Aorta (tissue), 5 donors: ENCODE measurements at places on chromosomes 2 and 18. TPM values are rescaled to one million over a fixed set of nuclear protein-coding genes. Genes with fewer than 3 reads are reported as not detected.

DNA sequence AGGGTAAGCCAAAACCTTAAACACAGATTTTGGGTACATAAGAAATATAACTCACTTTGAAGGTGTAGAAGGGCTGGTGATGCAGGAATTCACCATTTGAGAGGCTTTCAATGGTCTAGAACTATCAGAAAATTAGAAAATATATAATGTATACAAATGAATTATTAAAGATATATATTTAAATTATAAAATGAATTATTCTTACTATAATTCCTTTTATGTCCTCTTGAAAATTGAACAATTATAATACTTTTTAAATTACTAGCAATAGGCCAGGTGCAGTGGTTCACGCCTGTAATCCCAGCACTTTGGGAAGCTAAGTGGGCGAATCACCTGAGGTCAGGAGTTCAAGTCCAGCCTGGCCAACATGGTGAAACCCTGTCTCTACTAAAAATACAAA is 60.7 kb downstream of the VIL1 start:
- DNase-seq = no peak

DNA sequence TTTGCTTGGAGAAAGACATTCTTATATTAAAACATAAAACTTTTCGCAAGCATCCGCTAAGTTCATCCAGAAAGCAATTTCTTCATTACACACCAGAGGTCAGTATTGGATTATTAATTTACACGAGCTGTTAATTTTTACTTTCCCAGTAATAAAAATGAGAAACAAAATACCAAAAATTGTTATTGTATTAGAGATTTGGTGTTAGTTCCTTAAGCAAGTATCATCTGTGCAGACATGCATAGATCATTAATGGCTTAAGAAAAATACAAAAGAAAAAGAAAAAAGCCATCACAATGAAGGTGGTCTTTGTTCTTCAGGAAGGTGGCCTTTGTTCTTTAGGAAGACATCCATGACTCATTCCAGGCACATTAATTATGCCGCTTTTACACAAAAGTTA is 53.6 kb upstream of the HNMT start:
- DNase-seq = no peak

GRCh38 chr18:13191779-13192178 is 26.8 kb upstream of the LDLRAD4 start:
- DNase-seq = no peak

Gene UGT1A5
- total RNA-seq = not detected

Gene GAREM1
- 24.0 TPM for total RNA-seq

DNA sequence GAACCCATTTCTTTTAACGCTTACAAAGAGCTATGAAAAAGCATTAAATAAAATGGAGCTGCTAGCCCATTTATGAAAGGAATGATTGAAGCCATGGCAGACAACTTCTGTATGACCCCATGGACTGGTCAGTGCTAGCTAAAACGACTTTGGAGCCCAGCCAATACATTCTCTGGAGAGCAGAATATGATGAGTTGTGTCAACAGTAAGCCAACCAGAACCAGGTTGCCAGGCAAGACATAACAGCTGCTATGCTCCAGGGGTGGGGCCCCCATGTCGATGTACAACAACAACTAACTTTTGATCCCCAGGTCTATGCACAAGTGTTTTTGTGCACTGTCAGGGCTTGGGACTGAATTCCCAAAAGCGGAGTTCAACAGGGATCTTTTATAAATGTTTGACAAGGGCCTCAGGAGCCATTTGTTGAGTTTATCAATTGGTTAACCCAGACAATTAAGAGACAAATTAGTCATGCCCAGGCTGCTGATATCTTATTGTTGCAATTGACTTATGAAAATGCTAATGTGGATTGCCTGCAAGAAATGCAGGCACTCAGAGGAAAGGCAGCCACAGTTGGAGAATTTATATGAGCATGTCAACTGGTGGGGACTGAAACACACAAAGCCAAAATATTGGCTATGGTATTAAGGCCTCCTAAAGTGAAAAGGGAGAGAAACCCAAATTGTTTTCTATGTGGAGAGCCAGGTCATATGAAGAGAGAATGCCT is 64.6 kb upstream of the MYO3B start:
- no peak for DNase-seq

Gene CRYGD
- total RNA-seq = not detected

- DNase-seq = no peak
Measured at GRCh38 chr2:64179582-64180321, 35.5 kb upstream of the PELI1 start.

GRCh38 chr2:217562871-217563480 is 439.8 kb downstream of the TNS1 start:
- DNase-seq = no peak

- DNase-seq = no peak
Measured at GRCh38 chr2:5945742-5946141, 253.6 kb downstream of the SOX11 start.

- no peak for DNase-seq
Measured at GRCh38 chr2:240893363-240893844, 2.6 kb downstream of the MAB21L4 start.

Gene IL36RN
- total RNA-seq = not detected

DNA sequence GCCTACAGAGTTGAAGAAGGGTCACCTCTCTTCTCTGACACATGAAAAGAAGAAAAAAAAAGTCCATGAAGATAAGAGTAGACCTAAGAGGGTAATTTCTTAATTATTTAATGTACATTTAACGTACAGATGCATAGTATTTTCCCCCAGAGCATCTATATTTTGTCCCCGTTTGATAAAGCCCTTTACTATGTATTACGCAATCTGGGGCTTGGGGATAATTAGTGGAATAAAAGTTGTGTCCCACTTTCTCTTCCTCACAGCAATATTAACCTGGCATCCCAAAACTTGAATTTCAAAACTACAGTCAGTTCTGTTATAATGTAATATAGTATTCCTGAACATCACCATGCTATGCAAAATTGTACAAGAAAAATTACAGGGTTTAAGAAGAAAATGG is 254.1 kb downstream of the SUCLG1 start:
- no peak for DNase-seq

DNA sequence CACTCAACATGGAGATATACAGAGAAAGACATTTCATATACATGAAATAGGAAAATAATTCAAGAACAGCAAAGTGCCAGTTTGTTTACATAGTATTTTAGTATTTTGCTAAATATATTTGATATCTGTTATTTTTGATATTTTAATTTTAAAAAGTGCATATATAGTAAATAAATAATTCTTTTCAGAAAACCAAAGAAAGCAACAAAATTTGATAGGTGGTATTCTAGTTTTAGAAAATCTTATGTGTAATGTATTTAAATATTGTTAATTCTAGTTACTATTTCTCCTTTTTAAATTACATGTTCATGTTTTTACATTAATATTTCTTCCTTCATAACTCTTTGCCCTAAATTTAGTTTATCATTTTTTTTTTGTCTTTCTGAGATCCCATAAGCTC is 34.5 kb upstream of the FAM171B start:
- DNase-seq = no peak

Gene HOXD9
- total RNA-seq = 1.8 TPM

DNA sequence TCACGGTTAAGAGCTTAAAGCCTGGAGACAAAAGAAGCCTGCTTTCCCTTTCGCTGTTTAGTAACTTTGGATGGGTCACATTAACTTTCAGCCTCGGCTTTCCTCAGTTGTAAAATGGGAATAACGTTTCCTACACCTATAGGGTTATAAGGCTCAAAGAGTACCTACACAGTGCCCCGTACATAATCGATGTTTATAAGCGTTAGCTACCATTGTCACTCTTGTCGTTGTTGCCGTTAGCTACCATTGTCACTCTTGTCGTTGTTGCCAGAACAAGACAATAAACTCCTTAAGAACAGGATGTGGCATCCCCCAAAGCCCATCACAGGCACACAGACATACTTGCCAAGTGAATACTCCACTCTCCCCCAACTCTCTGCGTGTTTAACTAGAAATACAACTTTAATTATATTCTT is 901 bp upstream of the MFSD6 start:
- DNase-seq = no peak

DNA sequence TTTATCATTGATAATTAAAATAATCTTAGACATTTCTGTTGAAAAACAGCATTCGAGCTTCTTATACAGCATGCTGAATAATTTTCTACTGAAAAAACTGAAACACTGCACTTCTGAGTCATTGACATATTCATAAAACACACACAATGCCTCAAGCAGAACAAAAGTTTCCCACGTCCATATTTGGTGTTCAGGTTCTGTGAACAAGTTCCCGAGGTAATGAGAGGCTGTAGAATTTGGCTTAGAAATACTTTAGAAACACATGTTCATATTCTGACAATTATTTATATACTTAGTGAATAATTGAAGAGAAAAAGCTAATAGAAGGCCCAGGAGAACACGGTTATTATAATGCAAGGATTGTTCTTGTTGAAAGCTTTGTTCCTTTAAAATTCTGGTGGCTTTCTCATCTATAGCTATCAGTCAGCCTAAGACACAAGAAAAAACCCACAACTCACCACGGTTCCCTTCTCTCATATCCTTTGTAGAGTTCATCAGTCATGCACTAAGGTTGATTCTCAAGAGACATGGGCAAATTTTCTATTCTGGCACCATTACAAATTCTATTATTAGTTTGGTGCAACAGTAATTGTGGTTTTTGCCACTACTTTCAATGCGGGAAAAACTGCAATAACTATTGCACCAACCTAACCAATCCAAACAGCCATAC is 194.4 kb downstream of the TMX3 start:
- no peak for DNase-seq

- DNase-seq = no peak
Measured at GRCh38 chr2:831622-832021, 119.0 kb upstream of the SNTG2 start.

Gene CYBRD1
- 396 TPM for total RNA-seq

DNA sequence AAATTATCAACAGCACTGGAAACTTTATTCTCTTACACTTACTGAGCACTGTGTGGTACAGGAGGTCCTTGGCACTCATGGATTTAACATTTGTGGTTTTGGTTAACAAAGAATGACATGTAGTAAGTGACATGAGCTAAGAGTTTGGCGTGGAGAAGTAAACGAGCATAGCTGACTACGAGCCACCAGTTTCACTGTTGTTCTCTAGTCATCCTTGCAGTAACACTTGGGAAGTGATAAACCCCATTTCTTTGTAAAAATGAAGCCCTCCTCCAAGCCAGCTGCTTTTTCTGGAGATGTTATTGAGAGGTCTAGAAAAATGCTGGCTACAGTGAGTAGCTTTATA is 32.7 kb downstream of the QPCT start:
- DNase-seq = no peak

DNA sequence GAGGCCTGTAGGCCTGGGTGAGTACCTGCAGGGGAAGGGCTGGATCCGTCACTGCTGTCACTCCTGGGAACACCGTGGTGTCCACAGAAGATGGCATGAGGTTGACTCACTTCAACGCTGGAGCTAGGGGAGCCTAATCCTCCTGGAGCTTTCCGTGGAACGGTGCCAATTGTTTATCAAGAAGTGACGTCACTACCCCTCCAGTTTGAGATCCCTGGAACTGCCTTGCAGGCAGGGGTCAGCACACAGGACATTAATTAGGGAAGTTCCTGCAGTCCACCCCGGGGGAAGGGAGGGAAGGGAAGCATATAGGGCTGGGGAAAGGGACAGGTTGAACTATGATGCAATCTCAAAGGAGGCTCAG is 408.6 kb downstream of the GALR1 start:
- no peak for DNase-seq

Gene CNGA3
- not detected for total RNA-seq

DNA sequence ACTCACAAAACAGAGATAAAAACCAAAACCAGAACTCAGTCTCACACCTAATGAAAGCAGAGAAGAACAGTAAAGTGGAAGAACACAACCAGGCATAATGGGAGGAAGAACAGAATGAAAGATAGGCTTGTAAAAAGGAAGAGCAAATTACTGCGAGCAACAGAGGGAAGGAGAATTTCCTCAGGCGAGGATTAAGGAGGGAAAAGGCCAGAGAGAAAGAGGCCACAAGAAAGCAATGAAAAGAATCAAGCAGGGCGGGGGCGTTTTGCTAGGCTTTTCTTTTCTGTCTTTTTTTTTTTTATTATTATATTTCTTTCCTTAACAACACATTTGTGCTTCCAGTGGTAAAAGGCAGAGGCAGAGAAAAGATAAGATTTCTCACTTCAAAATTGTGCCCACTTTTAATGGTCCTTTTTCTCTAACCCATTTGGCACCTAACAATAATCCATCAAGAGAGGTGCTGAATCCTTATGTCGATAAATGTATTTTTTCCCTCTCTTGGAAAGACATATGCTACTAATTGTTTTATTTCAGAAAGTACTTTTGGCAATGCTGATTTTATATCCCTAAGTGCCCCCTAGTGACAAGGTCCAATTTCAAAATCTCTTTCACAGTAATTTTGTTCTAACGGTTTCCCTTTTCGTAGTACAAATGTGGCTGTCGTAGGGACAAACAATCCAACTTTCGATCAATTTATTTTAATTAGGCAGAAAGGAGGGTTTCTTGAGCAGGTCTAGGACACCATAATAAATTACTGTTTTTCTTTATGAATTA is 138.7 kb upstream of the AQP4 start:
- no peak for DNase-seq

Gene EMILIN2
- total RNA-seq = 34.5 TPM

DNA sequence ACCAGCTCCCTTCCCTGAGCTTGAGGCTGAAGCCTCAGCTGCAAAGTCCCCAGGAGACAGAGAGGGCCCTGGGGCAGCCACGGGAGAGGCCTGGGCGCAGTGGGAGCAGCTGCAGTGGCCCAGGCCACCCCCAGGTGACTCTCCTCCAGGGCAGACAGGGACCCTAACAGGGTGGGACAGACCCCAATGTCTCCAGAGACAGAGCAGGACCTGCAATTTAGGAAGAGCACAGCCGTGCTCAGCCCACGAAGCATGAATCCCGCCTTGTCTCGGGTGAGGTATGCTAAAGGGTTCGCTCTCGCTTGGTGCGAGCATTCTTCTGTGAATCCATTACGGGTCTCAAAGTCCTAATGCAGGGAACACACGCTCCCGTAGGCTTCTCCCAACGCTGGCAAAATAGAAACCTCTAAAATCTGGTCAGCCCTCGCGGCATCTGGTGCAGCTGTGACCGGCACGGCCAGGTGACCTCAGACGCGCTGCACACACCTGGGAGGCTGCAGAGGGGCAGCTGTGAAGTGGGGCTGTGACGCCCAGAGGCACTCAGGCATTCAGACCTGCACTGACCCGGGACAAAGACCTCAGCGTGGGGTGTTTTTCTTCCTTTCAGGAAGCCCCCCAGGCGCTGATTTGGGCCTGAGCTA is 12.6 kb downstream of the MBP start:
- DNase-seq = no peak

GRCh38 chr2:74259191-74259590 is 60.8 kb downstream of the MTHFD2 start:
- DNase-seq = no peak

Gene RALBP1
- total RNA-seq = 52.6 TPM

- no peak for DNase-seq
Measured at GRCh38 chr2:234853729-234854128, 98.1 kb upstream of the SH3BP4 start.

GRCh38 chr2:238636269-238637073 is 209.7 kb downstream of the ASB1 start:
- DNase-seq = no peak

Gene HOXD13
- not detected for total RNA-seq

Gene ONECUT2
- 0.32 TPM for total RNA-seq

Gene AFF3
- total RNA-seq = 10.6 TPM

Gene ALKAL2
- total RNA-seq = 21.2 TPM

Gene CROCC2
- total RNA-seq = 0.45 TPM

- no peak for DNase-seq
Measured at GRCh38 chr2:124171472-124172063, 146.5 kb downstream of the CNTNAP5 start.
